Type B pancreatic cell (in vitro differentiated cells): ENCODE measurements at places on chromosomes 6 and 20. TPM values are rescaled to one million over a fixed set of nuclear protein-coding genes. Genes with fewer than 3 reads are reported as not detected.

The SUMO4 gene
- 0.98 and 2.8 TPM in 2 replicates for total RNA-seq

DNA sequence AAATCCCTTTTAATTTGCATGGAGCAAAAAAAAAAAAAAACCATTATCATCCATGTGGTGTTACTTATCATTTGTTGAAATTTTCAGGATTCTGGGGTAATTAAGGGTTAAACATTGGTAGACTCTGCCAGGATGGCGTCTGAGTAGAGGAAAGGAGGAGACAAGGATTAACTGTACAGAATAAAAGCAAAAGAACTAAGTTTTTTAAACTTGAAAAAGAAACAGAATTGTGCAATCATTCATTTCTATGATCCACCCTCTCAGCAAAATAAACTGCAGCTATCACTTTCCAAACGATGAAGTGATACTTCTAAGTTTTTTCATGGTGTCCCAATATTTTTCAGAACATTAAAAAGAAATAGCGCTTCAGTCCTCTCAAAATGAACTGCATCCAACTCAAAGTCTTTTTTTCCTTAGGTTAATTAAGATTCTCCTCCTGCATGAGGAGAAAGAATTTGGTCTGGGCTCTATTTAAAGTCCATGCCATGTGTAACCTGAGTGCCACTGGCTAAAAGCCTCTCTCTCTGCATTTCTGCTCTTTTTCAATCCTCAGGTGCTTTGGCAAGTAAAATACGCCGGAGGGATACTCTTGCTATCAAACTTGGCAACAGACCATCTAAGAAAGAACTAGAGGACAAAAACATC, 69.5 kb upstream of the LTV1 start:
- DNase-seq, result no peak
- no peak overlapping the region for H3K4me3 ChIP-seq
- peaks cover 11% of the 10 kb centered on the region for H3K4me1 ChIP-seq
- peaks cover 28% of the 10 kb centered on the region for H3K36me3 ChIP-seq

DNA sequence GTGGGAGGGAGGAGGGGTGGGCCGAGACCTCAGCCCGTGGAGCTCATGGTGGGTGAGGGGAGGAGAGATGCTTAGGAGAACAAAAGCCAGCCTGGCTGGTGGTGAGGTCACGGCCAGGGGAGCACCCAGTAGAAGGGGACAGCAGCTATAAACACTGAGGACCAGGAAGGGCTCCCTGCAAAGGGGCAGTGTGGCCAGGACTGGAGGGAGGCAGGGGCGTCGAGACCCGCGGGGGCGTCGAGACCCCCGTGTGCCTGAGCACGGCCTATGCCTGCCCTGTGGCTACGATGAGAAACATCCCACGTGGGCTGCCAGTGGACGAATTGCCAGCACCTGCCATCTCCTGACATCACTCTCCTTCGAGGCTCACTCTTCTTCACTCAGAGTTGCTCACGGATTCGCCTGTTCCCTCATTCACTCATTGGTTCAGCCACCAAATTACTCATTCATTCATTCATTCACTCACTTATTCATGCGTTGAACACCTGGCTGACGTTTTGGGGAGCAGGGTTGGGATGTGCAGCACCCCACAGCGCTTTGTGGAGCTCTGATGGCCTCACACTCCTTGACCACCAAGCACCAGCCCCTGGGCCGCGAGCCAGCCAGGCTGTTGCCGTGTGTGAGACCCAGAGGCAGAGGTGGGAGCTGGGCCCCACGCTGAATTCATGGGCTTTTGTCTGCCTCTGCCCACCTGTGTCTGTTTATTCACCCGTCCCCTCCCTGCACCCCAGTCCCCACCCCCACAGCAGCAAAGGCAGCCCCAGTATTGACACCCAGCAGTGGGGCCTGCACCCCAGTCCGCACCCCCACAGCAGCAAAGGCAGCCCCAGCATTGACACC, 61.2 kb upstream of the BHLHE23 start:
- H3K4me3 ChIP-seq, result no peak overlapping the region
- no peaks in the 10 kb centered on the region for H3K36me3 ChIP-seq
- H3K27ac ChIP-seq, result no peak overlapping the region
- peaks cover 42% of the 10 kb centered on the region for H3K27me3 ChIP-seq
- no peaks in the 10 kb centered on the region for H3K4me1 ChIP-seq

GRCh38 chr6:3612341-3613041, 139.0 kb downstream of the PXDC1 start:
- no peak for DNase-seq
- no peaks in the 10 kb centered on the region for H3K27me3 ChIP-seq
- no peaks in the 10 kb centered on the region for H3K36me3 ChIP-seq

- peaks cover 7% of the 10 kb centered on the region for H3K4me1 ChIP-seq
- H3K36me3 ChIP-seq, result peaks cover 24% of the 10 kb centered on the region
- no peak for DNase-seq
Measured at GRCh38 chr6:159682295-159682694, 10.7 kb downstream of the SOD2 start.

DNA sequence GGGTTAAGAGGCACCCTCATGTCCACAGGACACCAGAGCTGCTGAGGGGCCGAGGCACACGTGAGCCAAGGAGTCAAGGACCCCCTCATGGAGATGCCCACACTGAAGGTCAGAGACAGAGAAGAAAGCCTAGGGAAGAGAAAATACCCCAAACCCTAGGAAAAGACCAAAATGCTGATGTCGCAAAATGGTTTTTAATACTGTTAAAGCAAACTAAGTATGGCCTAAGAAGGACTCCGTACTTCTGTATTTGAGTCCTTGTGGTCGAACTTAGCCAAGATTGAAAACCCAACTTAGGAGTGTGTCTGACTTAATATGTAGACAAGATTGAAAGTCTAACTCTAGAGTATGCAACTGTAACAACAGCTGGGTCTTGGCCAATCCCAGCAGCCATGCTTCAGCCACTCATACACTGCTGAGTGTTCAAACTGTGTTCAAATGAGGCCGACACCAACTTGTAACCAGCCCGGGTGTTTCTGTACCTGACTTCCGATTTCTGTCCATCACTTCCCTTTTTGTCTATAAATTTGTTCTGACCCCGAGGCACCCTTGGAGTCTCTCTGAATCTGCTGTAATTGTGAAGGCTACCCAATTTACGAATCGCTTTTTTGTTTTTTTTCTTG, 92.6 kb upstream of the AGPAT4 start:
- H3K4me3 ChIP-seq, result no peak overlapping the region
- peaks cover 3% of the 10 kb centered on the region for H3K4me1 ChIP-seq
- H3K36me3 ChIP-seq, result no peaks in the 10 kb centered on the region
- no peak for DNase-seq

GRCh38 chr6:69881322-69882151, 15.2 kb downstream of the COL19A1 start:
- no peak overlapping the region for H3K27ac ChIP-seq
- no peaks in the 10 kb centered on the region for H3K4me1 ChIP-seq
- no peak overlapping the region for H3K4me3 ChIP-seq
- DNase-seq, result no peak

The TFAP2A gene
- 66.6 and 143 TPM in 2 replicates for total RNA-seq
